ENCODE measurements at places on chromosomes 5 and 9.

DNA sequence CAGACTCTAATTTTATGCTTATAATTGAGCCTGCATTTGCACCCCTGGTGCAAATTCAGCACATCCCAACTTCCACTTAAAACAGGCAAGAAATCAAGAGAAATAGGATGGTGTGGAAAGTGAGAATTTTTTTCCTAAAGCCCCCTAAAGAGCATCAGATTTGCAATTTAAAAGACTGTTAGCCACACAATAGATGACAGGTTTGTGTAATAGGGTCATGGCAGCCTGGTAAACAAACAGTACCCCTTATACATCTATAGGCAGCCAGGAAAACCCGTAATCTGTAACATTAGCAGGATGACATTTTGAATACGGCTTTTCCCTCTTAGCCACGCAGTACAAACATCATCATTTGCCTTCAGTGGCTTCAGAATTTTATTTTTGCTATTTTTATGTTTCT lies 17.2 kb downstream of the EBF1 start:
- no peak for DNase-seq

DNA sequence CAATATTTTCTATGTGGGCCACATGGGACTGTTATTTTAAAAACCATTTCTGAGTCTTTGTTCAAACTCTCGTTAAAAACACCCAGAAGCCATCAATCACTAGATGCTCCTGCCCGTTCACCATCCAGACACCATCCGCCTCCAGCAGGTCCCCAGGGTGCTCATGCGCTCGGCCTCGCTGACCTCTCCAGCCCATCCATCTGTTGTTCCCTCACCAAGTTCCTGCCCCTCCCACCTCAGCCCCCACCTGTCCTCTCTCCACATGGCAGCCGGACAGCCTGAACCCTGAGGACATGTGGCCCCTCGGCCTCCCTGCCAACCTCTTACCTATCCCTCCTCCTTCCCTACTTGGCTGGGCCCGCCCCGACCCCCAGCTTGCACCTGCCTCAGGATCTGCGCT lies 31.6 kb downstream of the NSUN2 start:
- DNase-seq, result no peak

DNA sequence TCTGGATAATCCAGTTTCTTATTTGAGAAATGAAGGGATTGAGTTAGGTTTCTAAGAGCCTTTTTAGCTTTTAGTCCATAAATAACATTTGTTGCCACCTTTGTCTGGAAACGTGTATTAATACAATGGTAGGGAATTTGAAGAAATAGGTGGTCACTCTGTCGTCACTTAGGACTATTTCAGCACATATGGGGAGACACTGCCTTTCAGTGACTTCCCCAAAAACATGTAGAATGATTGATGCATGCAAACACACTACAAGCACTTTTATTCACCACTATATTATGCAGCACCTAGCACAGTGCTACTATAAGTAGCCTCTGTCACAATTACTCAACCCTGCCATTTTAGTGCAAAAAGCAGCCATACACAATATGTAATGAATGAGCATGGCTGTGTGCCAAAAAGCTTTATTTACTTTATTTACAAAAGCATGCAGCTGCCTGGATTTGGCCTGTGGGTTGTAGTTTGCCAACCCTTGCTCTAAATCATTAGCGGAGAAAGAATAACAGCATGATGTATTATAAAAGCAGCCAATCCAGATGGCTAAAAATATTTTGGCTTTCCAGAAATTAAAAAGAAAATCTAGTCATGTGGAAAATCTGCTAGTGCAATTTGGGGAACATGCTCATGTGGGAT lies 154.2 kb upstream of the HMHB1 start:
- DNase-seq, result no peak

GRCh38 chr9:122186777-122187470 lies 27.2 kb downstream of the MORN5 start:
- no peak for DNase-seq

GRCh38 chr5:135013445-135013844 lies 20.6 kb downstream of the PITX1 start:
- no peak for DNase-seq

DNA sequence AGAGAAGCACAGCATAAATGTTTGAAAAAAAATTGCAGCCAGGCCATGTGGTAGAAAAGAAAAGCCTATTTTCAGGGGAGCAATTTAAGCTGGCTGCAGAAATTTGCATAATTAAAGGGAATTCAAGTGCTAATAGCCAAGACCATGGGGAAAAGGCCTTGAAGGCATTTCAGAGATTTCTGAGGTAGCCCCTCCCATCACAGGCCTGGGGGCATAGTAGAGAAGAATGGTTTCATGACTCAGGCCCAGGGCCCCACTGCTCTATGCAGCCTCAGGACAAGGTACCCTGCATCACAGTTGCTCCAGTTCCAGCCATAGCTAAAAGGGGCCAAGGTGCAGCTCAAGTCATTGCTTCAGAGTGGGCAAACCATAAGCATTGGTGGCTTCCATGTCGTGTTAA lies 1416.0 kb downstream of the EFNA5 start:
- DNase-seq, result no peak
